ENCODE measurements at places on chromosomes 11 and 22.

DNA sequence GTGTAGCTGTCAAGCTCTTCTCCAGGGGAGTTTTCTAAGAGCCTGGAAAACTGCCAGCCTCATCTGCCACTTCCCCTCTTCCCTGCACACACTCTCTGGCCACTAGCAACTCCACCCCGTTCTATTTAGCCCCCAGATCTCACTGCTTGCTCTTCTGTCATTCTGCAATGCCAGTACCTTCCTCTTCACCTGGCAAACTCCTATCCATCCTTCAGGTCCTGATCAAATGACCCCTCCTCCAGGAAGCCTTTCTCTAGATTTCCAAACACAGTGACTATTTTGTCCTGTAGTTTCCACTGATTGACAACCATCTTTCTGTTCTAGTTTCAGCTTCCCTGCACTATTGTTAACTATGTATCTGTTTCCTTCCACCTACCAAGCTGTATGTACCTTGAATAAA is 437.7 kb downstream of the SOX6 start:
- no peak for DNase-seq

DNA sequence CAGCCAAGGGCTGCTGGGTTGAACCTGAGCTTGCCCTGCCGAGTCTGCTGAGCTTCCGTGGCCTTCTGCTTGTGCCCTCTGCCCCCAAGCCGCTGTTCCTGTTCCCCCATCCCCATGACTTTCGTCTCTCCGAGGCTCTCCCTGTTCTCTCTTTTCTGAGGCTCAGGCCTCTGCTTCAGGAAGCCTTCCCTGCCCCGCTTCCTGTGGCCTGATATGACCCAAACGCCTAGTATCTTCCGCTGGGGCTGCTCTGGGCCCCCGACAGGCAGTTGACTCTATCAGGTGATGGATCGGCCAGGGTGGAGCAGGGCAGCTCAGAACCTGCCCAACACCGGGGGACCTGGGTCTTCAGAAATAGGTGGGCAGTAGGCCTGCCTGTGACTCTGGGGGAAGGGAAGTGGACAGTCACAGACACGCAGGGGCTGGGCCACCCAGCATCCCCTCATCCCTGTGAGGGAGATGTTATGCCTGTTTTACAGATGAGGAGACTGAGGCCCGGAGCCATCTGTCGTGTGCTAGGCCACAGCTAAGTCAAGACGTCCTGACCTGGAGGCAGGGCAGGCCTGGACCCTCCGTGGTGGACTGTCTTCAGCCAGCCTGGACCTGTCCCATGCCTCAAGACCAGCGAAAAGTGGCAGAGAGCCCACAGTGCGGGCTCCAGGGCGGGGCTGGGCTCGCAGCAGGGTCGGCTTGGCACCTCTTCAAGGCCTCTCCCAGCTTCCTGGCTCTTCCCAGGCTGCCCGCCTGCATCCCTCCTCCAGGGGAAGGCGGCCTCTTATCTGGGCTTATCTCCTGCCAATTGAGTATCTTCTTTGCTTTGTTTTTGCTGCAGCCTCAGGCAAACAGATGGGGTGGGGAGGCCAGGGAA is 16.2 kb downstream of the BAD start:
- DNase-seq: no peak

- no peak for DNase-seq
Measured at GRCh38 chr11:1358286-1358685, 31.4 kb upstream of the BRSK2 start.

GRCh38 chr11:67494371-67495233 is 10.6 kb downstream of the PITPNM1 start:
- no peak for DNase-seq

GRCh38 chr11:128022761-128023160 is 564.6 kb downstream of the ETS1 start:
- no peak for DNase-seq

All from caudate nucleus (tissue), 63 donors.